ENCODE measurements at places on chromosomes 1 and 21.

DNA sequence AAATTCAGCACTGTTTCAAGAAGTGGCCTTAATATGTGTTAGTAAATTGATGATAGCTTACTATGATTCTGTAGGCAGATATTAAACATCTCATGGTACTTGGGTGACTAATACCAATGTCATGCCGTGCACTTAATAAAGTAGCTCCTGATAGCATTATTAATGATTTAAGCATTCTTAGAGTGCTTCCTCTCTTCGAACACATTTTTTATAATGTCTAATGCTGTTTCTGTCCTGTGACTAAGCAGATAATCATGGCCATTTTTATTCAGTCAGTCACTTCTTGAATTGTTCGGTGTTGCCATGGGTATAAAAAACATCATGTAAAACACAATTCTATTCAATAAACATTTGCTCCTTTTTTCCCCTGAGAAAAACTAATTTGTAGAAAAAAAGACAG lies 804.6 kb upstream of the ADGRL4 start:
- DNase-seq, result peak; percentile 89

GRCh38 chr1:18336801-18337200 lies 143.9 kb upstream of the KLHDC7A start:
- no peak for DNase-seq

GRCh38 chr1:15786581-15786980 lies 20.9 kb downstream of the UQCRHL start:
- DNase-seq, result no peak

GRCh38 chr1:10686404-10687040 lies 109.9 kb downstream of the CASZ1 start:
- no peak for DNase-seq

- DNase-seq, result peak; percentile 32
Measured at GRCh38 chr1:234553240-234554188, 56.5 kb downstream of the IRF2BP2 start.

DNA sequence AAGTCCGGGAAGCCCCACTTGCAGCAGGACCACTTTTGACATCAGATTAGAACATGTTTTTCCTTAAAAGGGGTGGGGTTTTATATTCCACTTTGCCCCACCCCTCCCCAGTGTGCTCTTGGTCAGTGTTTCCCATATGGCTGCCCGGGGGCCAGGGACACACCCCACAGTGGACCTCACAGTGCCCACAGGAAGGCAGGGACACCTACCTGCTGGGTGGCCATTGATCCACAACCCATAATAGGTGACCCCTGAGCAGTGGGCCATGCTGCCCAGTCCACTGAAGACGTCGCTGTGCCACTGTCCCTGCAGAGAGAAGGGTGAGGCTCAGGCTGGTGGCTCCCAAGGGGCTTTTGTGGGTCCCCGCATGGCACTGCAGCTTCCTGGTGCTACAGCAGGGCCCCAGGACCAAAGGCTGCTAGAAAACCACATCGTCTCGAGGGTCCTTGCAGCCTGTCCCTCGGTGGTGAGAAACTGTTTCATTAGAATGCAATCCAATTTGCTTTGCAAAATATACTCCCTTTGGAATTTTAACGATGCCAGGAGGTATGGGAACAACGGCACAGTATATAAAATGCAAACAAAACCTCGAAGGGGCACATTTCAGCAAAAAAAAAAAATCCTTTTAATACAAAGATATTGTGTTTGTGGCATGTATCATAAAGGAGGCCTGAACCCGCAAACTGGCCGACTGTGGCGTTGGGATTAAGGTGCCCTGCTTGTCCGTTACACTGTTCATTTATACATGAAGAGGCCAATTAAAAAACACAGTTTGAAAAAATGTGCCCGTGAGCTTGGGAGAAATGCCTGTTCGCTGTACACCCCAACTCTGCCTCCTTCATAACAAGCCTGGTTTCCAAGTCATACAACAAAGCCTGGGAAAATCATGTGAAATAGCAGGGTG lies 16.9 kb downstream of the MORN1 start:
- DNase-seq, result no peak

Measured in dermis blood vessel endothelial cell (primary cell).